ENCODE measurements at places on chromosomes 12 and 14. TPM values are rescaled to one million over a fixed set of nuclear protein-coding genes. Genes with fewer than 3 reads are reported as not detected.

GPR137C gene
- polyA plus RNA-seq, result 0.04 TPM

DNA sequence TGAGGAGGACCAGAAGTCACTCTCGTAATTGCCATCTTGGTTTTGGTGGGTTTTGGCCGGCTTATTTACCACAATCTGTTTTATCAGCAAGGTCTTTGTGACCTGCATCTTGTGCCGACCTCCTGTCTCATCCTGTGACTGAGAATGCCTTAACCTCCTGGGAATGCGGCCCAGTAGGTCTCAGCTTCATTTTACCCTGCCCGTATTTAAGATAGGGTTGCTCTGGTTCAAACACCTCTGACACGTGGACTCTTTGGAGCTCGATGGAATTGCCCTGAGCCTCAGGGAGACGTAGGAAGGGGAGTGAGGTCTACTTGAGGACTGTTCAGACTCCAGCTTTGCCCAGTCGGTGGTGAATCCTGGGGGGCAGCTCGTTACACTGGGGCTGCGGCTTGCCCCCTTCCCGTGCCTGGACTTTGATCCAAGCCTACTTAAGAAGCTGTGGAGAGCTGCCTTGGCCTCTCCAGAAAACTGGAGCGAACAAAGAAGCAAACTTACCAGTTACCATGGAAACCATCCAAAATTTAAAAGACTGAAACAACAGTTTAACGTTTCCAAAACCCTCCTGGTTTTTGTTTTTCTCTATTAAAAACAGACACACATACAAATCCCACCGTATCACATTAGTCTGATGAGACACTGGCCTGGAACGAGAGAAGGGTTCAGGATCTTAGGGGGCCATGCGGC lies 28.0 kb downstream of the CALM1 start:
- no peak for DNase-seq

- no peak for DNase-seq
Observed at GRCh38 chr12:88225776-88226175, 83.7 kb downstream of the TMTC3 start.

DNA sequence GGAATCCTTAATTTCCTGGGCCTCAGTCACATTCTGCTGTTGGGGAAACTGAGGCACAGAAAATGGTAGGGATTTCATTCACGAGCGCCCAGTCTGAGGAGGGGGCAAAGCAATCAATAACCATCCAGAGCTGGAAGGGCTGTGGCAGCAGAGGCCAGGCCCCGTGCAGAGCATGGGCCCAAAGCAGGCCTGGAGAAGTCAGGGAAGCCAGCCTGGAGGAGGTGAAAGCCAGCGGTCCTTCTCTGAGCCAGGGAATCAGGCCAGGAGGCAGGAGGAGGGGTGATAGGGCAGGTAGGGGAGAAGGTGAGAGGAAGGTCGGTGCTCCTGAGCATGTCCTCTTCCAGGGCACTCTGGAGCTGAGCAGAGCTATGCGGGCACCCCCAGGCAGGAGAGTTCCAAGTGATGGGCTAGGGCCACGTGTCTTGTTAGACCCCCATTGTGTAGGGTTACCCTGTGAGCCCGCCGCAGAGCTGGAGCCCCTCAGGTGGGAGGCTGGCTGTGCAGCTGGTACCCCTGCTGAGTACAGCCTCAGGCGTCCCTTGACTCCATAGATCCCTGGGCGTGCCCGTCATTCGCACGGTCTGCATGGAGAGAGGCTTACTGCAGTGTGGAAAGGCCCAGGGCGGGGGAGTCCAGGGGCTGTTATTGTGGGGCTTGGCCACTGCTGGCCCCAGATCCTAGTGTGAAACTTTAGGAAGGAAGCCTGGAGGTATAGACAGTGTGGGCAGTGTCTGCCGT lies 4.8 kb downstream of the TNFAIP2 start:
- DNase-seq, result no peak

DNA sequence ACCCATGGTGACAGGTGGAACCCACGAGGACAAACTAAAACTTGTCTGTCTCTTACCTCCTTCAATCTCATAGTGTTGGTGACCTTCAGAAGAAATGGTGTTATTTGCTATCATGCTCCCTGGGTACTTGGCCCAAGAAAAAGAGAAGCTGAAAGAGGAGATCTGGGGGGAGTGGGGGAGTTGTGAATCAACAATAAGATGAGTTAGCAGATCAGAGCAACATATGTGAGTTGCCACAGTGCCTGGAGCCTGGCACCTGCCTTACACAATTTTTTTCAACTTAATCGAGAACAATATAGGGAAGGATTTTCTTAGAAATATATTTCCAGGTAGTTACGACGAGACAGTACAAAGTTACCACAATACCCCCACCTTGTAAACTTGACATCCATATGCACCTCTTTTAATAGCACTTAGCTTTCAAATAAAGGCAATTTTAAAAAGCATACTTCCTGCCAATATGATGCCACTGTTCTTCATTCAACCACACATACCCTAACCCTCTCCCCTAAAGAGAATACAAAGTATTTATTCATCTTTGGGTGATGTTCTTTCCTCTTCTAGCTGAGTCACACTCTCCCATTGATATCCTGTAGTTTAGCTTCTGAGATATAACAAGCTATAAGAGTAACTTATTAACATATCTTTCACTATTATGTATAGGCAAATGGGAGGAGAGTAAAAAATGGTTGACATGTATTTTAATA lies 424.1 kb upstream of the OR4E1 start:
- no peak for DNase-seq

All from CD14-positive monocyte (primary cell).